Thoracic aorta endothelial cell (primary cell): ENCODE measurements at places on chromosomes 1 and 21. TPM values are rescaled to one million over a fixed set of nuclear protein-coding genes. Genes with fewer than 3 reads are reported as not detected.

The CCDC27 gene
- not detected in 2 replicates for total RNA-seq

The TRIM45 gene
- 0.93 and 1.4 TPM in 2 replicates for total RNA-seq

The KLF18 gene
- total RNA-seq: not detected in 2 replicates

The STRIP1 gene
- 43.1 and 44.7 TPM in 2 replicates for total RNA-seq

The LAD1 gene
- total RNA-seq: not detected in 2 replicates

The CRP gene
- 0.29 TPM in 1 of 2 replicates, not detected in the other for total RNA-seq

The ESRRG gene
- total RNA-seq: not detected in 2 replicates

The OR2M3 gene
- not detected in 2 replicates for total RNA-seq

The NIBAN1 gene
- 12.2 and 14.9 TPM in 2 replicates for total RNA-seq

The TMEM82 gene
- total RNA-seq: not detected in 2 replicates

The C1orf116 gene
- not detected in 2 replicates for total RNA-seq

The RAB42 gene
- total RNA-seq: 0.53 and 1.4 TPM in 2 replicates

The FCRL6 gene
- total RNA-seq: not detected in 2 replicates

The LYPD8 gene
- total RNA-seq: not detected in 2 replicates

The OR2T29 gene
- total RNA-seq: not detected in 2 replicates

The OR2AK2 gene
- total RNA-seq: not detected in 2 replicates

The KRTAP11-1 gene
- total RNA-seq: not detected in 2 replicates

The ADSS2 gene
- 160 and 165 TPM in 2 replicates for total RNA-seq

The KCNK2 gene
- total RNA-seq: not detected in 2 replicates

The OPTC gene
- total RNA-seq: not detected in 2 replicates

The RSPO1 gene
- total RNA-seq: not detected in 2 replicates

The MANEAL gene
- total RNA-seq: 0.43 and 0.93 TPM in 2 replicates

The TTC39A gene
- total RNA-seq: 1.2 and 1.6 TPM in 2 replicates

The TBX19 gene
- total RNA-seq: 0.80 and 1.0 TPM in 2 replicates

The LMOD1 gene
- not detected in 2 replicates for total RNA-seq

The AGBL4 gene
- not detected in 2 replicates for total RNA-seq

The MED8 gene
- total RNA-seq: 41.1 and 46.1 TPM in 2 replicates

The ADGRL2 gene
- 19.4 and 74.6 TPM in 2 replicates for total RNA-seq

The CFHR3 gene
- not detected in 2 replicates for total RNA-seq

The SH2D5 gene
- 0.80 and 2.8 TPM in 2 replicates for total RNA-seq

The DLGAP3 gene
- total RNA-seq: 0.07 and 0.13 TPM in 2 replicates

The DDAH1 gene
- 125 and 155 TPM in 2 replicates for total RNA-seq

The GLMN gene
- 20.0 and 20.5 TPM in 2 replicates for total RNA-seq

The NBPF10 gene
- total RNA-seq: 0.86 and 1.2 TPM in 2 replicates

The OR2T11 gene
- not detected in 2 replicates for total RNA-seq

The VSIG8 gene
- not detected in 2 replicates for total RNA-seq

The KCNJ9 gene
- total RNA-seq: not detected in 2 replicates

The TEDDM1 gene
- not detected in 2 replicates for total RNA-seq

The TMOD4 gene
- 0.53 TPM in 1 of 2 replicates, not detected in the other for total RNA-seq

The BRDT gene
- total RNA-seq: not detected in 2 replicates

The PLXNA2 gene
- total RNA-seq: 164 and 185 TPM in 2 replicates

The SPRR5 gene
- not detected in 2 replicates for total RNA-seq
